ENCODE measurements at places on chromosomes 2 and 18. TPM values are rescaled to one million over a fixed set of nuclear protein-coding genes. Genes with fewer than 3 reads are reported as not detected.

Gene TAF1B
- 6.7 TPM for polyA plus RNA-seq

Gene SOWAHC
- polyA plus RNA-seq: 16.4 TPM

Gene FAP
- polyA plus RNA-seq: not detected

Gene ANKRD29
- polyA plus RNA-seq: 4.2 TPM

Gene ITPRIPL1
- polyA plus RNA-seq: 1.5 TPM

GRCh38 chr2:238391042-238391689 is 35.6 kb upstream of the ASB1 start:
- no peak overlapping the region for H3K4me3 ChIP-seq
- no peaks in the 10 kb centered on the region for H3K36me3 ChIP-seq
- no peaks in the 10 kb centered on the region for H3K27me3 ChIP-seq
- no peak overlapping the region for H3K27ac ChIP-seq
- H3K4me1 ChIP-seq: peaks cover 8% of the 10 kb centered on the region

DNA sequence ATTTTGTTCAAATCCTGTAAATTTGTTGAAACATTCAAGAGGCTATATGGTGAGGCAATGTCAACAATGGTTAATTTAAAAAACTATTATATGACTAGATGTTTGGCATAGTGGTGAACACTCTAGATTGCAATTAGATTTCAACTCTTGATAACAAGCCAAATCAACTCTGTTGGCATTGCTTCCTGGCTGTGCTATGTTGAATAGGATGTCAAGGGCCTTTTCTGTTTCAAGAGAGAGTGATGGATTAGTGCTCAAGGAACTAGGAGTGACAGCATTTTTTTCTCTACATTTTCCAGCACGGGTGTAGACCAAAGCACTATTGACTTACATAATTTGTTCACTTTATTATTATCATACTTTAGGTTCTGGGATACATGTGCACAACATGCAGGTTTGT is 172.4 kb upstream of the KCNH7 start:
- no peak overlapping the region for H3K27ac ChIP-seq
- no peaks in the 10 kb centered on the region for H3K36me3 ChIP-seq
- no peaks in the 10 kb centered on the region for H3K4me1 ChIP-seq
- no peaks in the 10 kb centered on the region for H3K27me3 ChIP-seq
- DNase-seq: no peak

DNA sequence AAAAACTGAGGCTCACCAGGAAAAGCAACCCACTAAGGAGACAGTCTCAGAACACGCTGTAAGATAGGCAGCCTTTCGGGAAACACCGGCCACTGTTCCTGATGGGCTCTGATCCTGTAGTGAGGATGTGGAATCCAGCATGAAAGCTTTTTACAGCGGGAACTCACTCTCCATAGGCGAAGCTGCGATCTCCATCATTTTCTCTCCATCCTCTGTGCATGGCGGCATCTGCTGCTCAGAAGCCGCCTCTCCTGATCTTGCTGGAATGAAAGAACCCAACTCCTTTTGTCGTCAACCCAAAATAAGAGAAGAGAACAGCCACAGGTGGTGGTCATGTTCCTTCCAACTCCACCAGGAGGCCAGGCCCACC is 49.9 kb downstream of the TMEM18 start:
- no peak overlapping the region for H3K4me3 ChIP-seq
- no peak for DNase-seq
- no peak overlapping the region for H3K27ac ChIP-seq
- no peaks in the 10 kb centered on the region for H3K4me1 ChIP-seq

GRCh38 chr18:35703043-35703688 is 121.6 kb downstream of the GALNT1 start:
- no peaks in the 10 kb centered on the region for H3K4me1 ChIP-seq
- no peaks in the 10 kb centered on the region for H3K27me3 ChIP-seq
- no peak for DNase-seq
- H3K4me3 ChIP-seq: no peak overlapping the region
- no peak overlapping the region for H3K27ac ChIP-seq

- peaks cover 23% of the 10 kb centered on the region for H3K4me1 ChIP-seq
- no peak for DNase-seq
- no peak overlapping the region for H3K4me3 ChIP-seq
- H3K27me3 ChIP-seq: no peaks in the 10 kb centered on the region
- no peak overlapping the region for H3K27ac ChIP-seq
Observed at GRCh38 chr2:30661173-30662107, 145.8 kb downstream of the CAPN13 start.
